ENCODE measurements at places on chromosomes 6 and 20.

DNA sequence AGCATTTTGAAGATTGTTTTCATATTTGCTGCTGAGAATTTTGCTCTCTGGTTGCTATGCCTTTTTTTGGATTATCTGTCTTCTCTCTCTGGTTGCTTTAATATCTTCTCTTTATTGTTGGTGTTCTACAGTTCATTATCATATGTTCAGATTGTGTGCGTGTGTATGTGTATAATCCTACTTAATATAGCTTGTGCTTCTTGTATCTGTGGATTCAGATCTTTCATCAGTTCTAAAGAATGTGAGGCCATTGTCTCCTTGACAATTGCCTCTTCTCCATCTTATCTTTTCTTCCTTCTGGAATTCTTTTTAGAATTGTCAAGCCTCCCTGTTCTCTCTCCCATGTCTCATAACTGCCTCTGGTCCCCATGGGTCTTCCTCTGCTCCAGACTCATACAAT is 195.4 kb downstream of the CDC5L start:
- DNase-seq, result no peak

GRCh38 chr20:10647471-10647870 is 26.3 kb downstream of the JAG1 start:
- DNase-seq, result peak; percentile 8

DNA sequence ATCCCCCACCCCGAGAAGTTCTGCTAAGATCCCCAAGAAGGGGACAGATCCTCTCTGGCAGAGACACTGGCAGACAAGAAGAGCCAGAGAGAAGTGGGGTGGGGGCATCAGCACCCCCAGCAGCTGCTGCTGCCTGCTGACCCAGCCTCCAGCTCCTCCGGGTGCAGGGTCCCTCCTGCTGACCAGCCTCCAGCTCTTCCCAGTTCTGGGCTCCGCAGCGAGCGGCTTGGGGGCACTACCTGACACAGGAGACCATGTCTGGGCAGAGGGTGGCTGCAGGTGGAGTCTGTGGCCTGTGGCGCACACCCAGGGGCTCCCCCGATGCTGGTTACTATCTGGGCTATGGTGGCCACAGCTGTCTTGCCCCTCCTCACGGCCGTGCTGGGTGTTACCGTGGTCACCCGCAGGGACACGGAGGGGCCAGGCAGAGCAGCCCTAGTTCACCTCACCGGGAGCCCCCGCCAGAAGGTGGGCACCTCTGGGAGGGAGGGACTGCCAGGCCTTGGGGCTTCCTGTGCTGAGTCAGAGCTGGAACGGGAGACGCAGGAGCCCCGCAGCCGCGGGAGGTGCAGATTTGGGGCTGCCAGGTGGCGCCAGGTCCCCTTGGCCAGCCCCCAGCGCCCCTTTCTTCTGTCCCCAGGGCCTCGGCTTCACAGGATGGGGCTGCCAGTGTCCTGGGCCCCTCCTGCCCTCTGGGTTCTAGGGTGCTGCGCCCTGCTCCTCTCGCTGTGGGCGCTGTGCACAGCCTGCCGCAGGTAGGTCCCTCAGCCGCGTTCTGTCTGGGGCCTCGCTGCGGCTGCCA is 630 bp downstream of the LIME1 start:
- peak; percentile 57 for DNase-seq

GRCh38 chr6:112899541-112899940 is 552.4 kb downstream of the RFPL4B start:
- DNase-seq, result no peak

DNA sequence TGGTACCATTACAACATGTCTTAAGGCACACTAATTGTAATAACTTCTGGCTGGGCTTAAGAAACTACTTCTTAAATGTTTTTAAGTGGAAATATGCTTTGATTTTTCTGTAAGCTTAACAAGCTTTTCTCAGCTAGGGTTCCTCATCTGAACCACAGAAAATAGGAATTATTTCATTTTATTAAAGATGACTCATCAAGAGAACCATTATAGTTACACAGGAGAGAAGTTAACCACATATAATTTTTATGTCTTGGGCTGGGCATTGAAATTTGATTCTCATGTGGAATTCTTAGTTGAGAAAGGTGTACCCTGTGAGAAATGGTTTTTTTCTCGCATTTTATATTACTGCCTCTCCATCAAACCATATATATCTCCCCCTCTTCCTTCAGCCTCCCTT is 75.1 kb downstream of the QKI start:
- DNase-seq, result no peak

DNA sequence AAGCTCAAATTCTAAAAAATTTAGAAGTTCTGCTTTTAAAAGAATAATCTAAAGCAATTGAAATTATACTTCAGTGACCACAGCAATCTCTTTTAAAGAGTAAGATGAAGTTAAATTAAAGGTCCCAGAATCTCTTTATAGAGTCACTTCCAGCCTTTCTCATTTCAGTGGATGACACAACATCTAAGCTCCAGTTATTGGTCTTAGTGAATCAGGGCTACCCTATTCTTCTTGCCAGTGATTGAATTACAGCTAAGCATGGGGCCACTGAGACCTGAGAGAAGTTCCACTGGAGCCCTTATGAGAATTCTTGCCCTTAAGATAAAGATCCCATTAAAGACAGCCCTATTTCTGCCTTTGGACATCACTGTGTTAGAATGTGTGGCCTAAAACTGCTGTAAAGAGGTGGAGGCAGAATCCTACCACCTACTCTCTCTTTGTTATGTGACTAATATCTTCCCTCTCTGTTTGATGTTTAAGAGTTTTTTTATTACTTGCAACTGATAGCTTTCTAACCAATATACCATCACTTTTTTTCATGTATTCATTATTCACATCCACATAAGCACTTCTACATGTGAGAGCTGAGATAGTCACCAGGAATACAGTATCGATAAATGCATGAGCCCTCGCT is 128.6 kb downstream of the UNC5CL start:
- no peak for DNase-seq

GRCh38 chr20:43040427-43040826 is 149.3 kb downstream of the PTPRT start:
- DNase-seq, result no peak

DNA sequence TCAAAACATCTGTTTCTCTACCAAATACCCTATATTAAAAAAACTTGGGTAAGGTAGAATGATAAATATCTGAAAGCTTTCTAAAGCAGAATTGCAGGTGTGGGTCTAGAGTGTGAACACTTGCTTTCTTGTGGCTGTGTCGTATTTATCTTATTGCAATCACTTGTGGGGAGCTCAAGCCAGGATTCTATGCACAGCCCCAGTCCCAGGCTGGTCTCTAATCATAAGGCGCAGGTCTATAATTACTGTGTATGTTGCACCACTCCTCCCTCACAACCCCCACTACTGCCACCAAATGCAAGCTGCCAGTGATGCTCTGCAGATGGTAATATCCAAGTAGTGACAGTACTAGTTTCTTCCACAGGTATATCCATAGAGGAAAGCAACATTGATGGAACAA is 2.2 kb upstream of the E2F3 start:
- no peak for DNase-seq

DNA sequence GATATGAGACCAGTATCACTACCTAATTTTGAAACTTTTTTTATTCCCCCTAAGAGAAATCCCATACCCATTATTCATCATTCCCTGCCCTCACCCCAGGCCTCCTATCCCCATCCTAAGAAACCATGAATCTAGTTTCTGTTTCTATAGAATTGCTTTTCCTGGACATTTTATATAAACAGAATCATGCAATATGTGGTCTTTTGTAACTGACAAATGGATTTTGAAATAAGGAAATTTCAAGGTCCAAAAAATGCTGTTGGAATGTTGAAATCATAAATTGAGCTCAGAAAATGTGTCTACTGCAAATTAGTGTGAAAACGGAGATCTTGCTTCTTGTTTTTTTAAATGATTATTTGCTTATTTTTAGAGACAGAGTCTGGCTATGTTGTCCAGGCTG is 25.1 kb downstream of the RNF217 start:
- no peak for DNase-seq
